RWPE1 (cell line): ENCODE measurements at places on chromosomes 7 and 10.

DNA sequence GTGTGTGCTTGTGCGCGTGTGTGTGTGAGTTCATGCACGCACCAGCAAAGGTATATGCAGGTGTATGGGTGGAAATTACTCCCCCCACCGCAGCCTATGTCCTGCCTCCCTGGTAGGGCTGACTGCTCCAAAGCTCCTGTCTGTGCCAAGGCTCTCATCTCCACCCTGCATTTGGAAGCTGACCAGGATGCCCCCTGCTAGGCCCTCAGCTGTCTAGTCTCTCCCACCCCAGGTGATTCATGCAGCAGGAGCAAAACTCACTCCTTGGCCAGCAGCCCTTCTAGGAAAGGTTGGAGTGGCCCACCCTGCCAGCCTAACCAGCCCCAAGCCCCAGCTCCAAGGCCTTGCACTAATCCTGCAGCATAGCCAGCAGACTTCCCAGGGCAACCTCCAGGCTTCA lies 148.4 kb downstream of the GRID1 start:
- DNase-seq = no peak

DNA sequence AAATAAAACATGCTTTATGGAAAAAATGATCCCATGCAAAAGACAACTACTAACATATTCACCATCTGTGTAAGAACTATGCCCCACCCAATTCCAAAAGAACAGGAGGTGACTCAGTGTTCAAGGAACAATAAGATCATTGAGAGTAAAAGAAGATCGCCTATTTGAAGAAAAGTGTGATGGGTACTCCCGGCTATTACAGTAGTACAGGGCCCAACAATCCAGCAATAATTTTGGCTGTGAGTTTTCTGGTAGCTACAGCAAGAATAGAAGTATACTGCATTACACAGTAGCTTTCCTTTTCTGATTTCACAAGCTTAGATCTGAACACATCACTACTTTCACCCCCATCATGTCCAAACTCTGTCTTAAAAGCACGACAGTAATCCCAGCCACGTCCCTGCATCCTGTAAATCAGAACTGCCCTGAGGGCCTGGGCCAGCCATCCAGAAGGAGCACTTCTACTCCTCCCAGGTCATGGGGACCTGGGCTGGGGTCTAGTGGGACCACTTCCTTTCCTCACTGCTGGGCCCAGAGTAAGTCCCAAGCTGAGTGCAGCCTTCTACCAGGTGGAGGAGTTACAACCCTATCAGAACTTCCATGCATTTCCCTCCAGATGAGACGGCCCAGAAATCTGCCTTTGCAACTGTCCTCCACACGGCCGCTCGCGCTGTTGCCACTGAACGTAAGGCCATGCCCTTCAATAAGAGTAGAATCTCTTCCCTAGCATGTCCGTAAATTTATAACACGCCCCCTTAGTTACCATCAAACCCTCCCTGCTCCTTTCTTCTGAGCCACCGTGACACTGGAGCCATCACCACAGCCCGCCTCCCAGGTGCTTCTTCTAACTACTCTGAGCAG lies 7.9 kb downstream of the ESYT2 start:
- peak; percentile 68 for DNase-seq

- no peak for DNase-seq
Observed at GRCh38 chr10:807163-807957, 117.9 kb upstream of the DIP2C start.

GRCh38 chr10:71754562-71754961 lies 18.8 kb downstream of the VSIR start:
- no peak for DNase-seq

- DNase-seq = no peak
Observed at GRCh38 chr7:8084836-8085235, 116.2 kb downstream of the GLCCI1 start.

DNA sequence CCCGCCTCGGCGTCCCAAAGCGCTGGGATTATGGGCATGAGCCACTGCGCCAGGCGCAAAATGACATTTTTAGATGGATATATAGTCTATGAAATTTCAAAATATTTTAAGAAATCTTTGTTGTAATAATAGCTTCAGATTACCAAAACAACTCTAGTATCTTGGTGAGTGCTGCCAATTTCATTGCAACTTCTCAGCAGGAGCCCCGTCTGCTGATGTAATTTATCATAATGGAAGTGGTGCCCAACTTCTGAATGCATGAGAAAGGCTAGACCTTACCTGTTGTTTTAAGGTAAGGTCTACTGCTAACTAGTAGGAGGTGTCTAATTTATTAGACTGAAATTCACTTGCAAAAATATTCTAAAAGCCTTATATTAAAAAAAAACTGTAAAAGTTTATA lies 20.0 kb downstream of the PDSS1 start:
- DNase-seq = no peak

DNA sequence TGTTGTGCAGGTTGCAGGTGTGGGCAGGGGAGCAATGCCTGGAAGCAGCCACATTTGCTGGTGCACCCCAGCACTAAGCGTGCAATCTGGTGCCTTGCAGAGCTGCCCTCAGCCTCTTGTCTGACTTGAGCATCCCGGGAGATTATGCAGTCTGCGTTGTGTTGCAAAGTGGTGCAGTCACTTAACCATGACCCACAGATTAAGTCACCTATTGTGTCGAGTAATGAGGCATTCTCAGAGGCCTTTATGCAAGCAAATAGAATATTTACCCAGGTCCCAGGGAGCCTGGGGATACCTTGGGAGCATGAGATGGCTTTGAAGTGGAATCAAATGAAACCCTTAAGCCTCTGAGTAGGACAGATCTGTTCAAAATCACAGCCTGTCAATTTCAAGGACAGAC lies 529.0 kb downstream of the TYW1 start:
- DNase-seq = no peak

GRCh38 chr7:27689591-27690164 lies 27.0 kb upstream of the HIBADH start:
- DNase-seq = peak; percentile 29

GRCh38 chr10:118003126-118003525 lies 43.6 kb downstream of the RAB11FIP2 start:
- no peak for DNase-seq

- no peak for DNase-seq
Observed at GRCh38 chr7:356691-357462, 66.9 kb downstream of the FOXL3 start.

DNA sequence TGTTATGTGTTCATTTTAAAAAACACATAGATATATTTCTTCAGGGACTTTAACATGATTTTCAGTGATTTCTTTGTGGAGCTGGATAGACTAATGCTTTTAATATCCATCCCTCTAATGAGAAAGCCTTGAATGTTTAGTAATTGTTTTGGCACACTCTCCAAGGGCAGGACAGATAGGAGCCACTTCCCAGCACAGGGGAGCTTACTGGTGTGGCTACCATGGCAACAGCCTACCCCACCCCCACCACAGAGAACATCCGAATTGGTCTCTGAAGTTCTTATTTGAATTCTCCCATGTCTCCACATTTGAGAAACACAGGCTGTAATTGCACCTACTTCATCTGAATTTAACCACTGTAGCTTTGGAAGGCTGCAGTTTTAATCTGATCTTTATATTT lies 87.7 kb downstream of the PRKG1 start:
- DNase-seq = no peak

- no peak for DNase-seq
Observed at GRCh38 chr10:79246606-79247275, 100.5 kb upstream of the PPIF start.

GRCh38 chr7:155568842-155569494 lies 22.6 kb upstream of the CNPY1 start:
- DNase-seq = no peak

- DNase-seq = no peak
Observed at GRCh38 chr7:51455948-51456347, 139.3 kb upstream of the COBL start.

DNA sequence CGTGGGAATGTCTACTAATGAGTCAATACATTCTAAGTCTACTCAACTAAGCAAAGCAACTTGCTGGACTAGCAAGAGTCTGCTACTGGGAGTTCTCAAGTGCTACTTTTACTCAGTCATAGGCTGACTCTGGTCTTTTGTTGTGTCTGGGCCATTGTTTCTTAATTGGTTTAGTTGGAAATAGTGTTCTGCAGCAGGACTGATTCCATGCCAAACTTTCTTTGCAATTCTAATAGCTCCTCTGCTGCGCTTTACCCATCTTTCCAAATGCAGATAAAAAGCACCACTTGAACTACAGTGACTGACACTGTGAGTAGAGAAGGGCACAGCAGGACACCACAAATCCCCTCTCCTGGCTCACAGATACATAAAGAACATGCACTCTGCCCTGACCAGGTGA lies 125.7 kb downstream of the CD36 start:
- DNase-seq = no peak

- no peak for DNase-seq
Observed at GRCh38 chr10:24453404-24453830, 244.5 kb downstream of the KIAA1217 start.

GRCh38 chr10:102714621-102715455 lies at the start of gene SFXN2:
Gene SFXN2, plus strand, starts transcription at chr10:102714636. Its CDS starts 12,001 bp downstream, at chr10:102726637.
- no peak for DNase-seq

DNA sequence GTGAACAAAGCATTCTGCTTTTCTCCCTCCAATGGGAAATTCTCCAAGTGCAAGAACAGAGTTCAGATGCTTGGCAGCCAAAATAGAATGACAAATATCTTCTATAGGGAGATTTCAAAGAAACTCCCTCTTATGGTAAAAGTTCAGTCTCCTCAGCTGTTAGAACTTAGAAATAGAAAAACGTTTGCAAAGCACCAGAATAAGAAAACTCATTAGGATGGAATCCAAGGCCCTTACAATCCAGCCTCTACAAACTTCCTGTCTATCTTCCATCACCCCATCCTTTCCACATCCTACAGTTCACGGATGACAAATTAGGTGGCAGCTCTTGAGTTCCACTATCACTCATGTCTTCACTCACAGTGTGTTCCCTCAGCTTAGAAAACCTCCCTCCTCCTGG lies 25.7 kb downstream of the FAM13C start:
- DNase-seq = no peak

- DNase-seq = no peak
Observed at GRCh38 chr7:21495731-21496130, 47.1 kb upstream of the DNAH11 start.

GRCh38 chr10:112954974-112955581 lies 5.0 kb downstream of the TCF7L2 start:
- no peak for DNase-seq

GRCh38 chr10:104485632-104486031 lies 132.0 kb downstream of the CFAP58 start:
- no peak for DNase-seq

- DNase-seq = no peak
Observed at GRCh38 chr7:151311294-151311864, 30.2 kb upstream of the NUB1 start.

DNA sequence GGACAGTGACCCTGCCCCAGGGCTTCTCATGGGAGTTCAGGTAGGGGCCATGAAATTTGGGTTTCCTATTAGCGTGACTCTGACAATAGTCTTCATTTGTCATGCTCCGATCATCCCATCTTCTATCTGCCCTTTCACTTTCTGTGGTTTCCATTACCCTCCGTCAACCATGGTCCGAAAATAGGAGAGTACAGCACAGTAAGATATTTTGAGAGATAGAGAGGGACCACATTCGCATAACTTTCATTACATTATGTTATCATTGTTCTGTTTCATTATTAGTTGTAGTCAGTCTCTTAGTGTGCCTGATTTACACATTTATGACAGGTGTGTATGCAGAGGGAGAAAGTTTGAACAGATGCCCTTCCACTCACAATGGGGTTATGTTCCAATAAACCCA lies 649.2 kb downstream of the SDK1 start:
- DNase-seq = no peak

GRCh38 chr10:85641479-85642009 lies 725.1 kb downstream of the GRID1 start:
- no peak for DNase-seq

DNA sequence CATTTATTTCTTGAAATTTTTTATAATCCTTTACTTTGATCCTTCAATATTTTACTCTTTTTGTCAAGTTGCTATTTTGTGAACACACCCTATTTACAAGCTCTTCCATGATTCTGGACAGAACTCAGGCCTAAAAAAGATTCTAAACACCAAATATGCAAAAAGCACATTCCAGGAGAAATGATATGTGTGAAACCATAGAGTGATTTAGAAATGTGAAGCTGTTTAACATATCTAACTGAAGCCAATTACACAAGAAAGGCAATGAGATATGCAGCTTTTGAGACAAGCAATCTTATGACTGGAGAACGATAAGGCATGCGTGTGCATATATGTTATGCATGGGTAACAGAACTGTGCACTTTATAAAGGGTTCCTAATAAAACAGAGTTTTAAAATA lies 243.0 kb downstream of the CACNA2D1 start:
- no peak for DNase-seq
